Hematopoietic multipotent progenitor cell treated with erythropoietin and hydrocortisone succinate and interleukin-3 and kit ligand, for 8 days (in vitro differentiated cells): ENCODE measurements at places on chromosomes 12 and 14.

DNA sequence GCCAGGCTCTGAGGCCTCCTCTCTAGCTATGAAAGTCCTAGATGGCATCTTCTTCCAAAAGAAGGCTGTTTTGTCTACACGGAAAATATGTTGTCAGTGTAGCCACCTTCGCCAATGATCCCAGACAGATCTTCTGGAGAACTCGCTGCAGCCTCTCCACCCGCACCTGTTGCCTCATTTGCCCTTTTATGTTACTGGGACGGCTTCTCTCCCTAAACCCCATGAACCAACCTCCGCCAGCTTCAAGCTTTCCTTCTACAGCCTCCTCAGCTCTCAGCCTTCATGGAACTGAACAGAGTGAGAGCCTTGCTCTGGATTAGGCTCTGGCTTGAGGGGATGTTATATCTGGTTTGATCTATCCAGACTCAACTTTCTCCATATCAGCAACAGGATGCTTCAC is 10.8 kb downstream of the P2RX2 start:
- no peak for DNase-seq

DNA sequence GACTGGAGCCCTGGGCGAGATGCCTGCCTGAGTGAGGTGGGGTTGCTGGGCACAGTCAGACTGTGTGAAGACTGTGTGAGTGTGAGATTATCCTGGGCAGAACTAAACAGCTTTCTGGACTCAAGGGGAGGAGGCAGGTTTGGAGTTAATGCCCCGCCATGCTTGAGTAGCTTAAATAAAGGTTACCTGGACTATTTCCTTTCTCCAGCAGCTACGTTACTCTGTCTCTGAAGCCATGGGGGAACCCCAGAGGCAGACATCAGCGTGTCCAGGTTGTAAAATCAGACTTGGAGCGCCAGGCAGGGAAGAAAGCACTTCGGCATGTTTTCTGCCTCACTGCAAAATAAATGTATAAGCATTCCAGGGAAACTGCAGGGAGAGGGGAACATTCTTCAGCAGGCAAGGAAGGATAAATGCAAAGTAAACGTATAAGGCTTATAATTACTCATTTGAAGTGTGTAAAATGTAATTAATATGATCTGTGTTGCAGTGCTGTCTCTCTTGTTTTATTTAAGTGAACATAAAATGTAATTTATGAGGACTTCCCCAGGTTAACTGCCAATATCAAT is 129.7 kb downstream of the CHST11 start:
- no peak for DNase-seq

DNA sequence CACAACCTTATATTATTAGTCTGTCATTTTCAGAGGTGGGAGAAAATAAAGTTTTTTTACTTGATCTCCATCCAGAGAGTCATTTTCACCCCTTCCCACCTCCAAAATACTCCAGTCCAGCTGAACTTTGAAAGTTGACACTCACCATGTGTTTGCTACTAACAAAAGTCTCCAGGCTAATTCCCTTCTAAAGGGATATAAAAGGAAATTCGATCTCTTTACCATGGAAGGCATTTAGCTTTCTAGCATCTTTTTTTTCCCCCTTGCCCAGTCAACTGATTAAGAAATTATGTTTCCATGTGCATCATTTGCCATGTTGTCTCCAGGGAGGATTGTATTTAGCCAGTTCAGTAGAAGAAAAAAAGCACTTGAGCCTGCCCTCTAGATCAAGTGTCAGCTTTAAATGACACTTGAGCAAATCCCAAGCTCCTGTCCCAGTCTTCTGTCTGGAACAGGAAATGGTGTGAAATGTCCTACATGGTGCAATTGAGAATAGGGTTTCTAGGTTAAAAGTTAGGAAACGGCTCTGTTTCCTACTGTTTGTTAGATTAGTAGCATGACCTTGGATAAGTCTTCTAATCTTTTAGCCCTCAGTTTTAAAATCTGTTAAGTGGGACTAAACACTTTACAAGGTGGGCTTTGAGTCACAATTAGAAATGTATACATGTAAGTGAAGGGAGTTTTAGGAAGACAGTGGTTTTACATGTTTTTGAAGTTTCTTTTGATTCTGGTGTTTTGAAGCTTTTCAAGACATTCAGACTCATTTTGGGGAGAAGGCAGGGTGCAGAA is 67.2 kb downstream of the GNS start:
- DNase-seq = no peak

DNA sequence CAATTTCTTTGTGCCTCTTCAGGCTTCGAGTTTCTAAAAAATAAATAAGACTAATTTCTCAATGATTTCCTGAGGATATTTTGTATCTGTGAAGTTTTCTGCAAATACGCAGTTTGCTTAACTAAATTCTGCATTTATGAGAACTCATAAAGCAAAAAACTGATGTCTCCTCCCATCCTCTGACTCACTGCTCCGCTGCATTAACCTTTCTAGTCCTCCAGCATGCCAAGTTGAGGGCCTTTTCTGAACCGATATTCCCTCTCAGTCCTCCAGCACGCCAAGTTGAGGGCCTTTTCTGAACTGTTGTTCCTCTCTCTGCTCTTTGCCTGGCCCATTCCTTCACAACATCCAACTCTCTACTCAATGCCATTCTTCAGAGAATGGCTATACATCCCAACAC is 3.2 kb downstream of the IPO8 start:
- DNase-seq = no peak

- DNase-seq = peak; percentile 11
Measured at GRCh38 chr14:31336646-31337045, 83.7 kb downstream of the HEATR5A start.

DNA sequence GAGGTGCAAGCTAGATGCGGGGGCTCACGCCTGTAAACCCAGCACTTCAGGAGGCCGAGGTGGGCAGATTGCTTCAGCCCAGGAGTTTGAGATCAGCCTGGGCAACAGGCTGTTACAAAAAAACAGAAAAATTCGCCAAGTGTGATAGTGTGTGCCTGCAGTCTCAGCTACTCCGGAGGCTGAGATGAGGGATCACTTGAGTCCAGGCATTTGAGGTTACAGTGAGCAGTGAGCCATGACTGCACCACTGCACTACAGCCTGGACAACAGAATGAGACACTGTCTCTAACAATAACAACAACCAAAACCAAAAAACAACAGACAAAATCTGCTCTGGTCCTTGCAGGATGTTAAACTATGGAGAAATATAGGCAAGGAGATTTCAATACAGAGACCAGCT is 13.9 kb downstream of the BTBD7 start:
- no peak for DNase-seq

DNA sequence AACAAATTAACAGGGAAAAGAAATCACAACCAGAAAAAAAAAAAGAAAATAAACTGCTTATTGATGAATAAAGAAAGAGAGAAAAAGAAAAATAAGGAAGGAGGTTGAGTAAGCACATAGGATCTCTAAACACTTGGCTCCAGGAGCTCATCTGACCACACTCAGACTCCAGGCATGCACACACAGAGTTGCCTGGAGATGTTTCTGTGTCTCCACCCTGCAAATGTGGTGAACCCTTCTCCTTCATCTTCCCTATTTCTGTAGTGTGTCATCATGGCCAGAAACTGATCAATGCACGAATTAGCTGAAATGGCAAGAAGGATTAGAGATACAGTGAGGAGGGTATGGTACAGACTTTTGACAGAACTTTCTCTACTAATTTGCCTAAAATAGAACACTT is 20.2 kb downstream of the OR4N2 start:
- DNase-seq = no peak

- DNase-seq = no peak
Measured at GRCh38 chr12:43979450-43979849, 143.6 kb downstream of the TMEM117 start.

- DNase-seq = peak; percentile 13
Measured at GRCh38 chr12:53624956-53625355, 1.2 kb downstream of the ATF7 start.

- DNase-seq = no peak
Measured at GRCh38 chr12:52871291-52872039, 22.7 kb upstream of the KRT78 start.

DNA sequence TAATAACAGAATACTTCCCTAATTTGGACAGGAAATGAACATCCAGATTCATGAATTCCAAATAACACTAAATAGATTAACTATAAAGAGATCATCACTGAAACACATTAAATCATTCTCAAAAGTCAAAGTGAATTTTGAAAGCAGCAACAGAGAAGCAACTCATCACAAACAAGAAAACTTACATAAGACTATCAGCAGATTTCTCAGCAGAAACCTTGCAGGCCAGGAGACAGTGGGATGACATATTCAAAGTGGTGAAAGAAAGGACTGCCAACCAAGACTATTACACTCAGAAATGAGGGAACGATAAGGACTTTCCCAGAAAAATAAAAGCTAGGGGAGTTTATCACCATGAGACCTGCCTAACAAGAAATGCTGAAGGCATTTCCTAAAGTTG is 70.8 kb downstream of the ITPR2 start:
- no peak for DNase-seq

- DNase-seq = peak; percentile 56
Measured at GRCh38 chr12:93571925-93572711, at the start of gene SOCS2. TSS of gene SOCS2 (plus strand) at chr12:93572675. CDS start at chr12:93572898, 223 bp downstream.

GRCh38 chr14:69443296-69443805 is 41.2 kb upstream of the PLEKHD1 start:
- DNase-seq = no peak

DNA sequence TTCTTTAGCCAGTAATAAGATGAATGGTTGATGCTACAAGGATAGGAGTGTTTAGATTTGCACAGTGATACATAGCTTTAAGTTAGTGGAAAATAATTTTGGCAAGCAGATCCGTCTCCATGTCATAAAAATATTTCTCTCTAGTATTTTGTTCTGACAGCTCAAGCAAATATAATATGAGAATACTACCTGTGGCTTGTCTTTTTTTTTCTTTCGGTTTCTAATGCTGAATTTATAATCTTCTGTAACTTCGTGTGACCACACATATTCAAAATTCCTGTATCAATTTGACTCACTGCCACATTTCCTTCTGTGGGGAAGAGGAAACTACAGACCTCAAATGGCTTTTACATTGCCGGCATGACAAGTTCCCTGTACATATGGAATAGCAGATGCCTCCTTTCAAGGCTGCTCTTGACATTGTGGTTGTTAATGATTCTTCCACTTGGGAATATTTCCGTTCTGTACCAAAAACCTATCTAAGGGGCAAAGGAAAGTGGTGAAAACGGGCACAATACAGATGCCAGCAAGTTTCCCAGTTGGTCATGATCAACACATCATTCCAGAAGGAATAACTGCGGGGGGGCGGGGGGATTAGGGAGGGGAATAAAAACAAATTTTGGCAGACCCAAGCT is 103.6 kb upstream of the CCDC91 start:
- no peak for DNase-seq

GRCh38 chr14:35337269-35338255 is 45.4 kb downstream of the PSMA6 start:
- no peak for DNase-seq
